Left renal cortex interstitium (tissue), 4 donors: ENCODE measurements at places on chromosomes 7 and 10.

- no peak for DNase-seq
Measured at GRCh38 chr10:58440484-58440883, 55.3 kb downstream of the TFAM start.

DNA sequence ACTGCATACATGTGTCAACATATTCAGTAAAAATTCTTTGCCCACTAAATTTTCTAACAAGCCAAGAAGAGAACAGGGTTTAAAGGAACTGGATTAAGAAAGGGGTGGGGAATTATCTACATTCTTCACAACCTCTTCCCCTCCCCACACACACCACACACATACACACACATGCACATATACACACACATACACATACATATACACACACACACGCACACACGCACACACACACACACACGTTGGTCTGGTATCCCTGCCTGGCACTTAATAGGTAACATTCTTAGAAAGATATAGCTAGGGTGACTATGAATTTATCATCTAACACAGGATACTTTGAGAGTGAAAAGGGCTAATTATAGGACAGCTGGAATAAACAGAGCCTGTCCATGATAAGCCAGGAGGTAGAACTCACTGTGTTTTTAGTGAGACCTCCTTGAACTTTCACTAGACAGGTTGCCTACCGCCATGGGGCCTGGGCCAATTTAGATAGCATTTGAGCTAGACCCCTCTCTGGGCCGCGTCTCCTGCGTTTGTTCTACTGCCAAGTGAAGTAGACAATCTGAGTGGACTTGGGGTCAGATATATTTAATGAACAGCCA is 33.1 kb upstream of the EPC1 start:
- DNase-seq = no peak

DNA sequence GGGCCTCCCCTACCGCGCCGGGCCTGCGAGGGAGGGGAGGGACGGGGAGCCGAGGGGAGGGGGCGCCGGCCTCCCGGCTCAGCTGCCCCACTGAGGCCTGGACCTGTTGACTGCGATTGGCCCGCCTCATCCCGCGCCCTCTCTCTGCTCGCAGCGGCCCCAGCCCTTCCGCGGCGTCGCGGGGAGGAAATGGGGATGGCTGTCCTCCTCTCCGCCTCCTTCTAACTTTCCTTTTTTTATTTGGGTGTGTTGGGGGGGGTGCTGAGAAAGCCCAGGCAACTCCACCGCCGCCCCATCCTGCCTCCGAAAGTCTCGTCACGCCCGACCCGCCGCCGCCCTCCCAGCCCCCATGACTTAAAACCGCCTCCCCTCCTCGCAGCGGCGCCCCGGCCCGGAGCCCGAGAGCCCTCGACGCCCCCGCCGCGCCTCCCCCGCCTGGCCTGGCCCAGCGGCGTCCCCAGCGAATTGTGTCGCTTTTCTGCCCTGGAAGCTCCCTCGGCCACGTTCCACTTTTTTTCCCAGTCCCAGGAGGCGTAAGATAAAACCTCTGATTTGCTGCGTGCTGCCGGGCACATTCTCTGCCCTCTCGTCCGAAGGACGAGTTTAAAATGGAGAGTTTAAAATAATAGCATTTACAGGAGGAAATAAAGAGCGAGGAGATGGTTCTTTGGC is 842 bp upstream of the SKIDA1 start:
- no peak for DNase-seq

GRCh38 chr7:27240015-27240731 is 2.4 kb upstream of the EVX1 start:
- no peak for DNase-seq

DNA sequence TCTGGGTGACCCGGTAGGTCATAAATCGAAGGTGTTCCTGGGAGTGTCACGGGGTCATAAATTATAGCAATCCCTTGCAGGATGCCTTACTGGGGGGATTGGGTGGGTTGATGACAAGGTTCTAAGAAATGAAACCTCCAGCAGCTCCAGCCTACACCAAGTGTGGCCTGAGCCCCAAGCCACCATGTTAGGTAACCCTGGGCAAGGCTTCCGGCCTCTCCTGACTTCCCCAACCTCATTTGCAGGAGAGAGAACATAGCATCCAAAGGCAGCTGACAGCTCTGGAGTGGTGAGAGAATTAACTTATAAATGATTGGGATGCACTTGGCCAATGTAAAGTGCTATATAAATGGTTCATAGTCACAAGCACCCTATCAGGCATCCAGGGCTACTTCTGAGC is 52.8 kb upstream of the TMEM273 start:
- no peak for DNase-seq

- DNase-seq = no peak
Measured at GRCh38 chr7:92754919-92755581, 81.3 kb downstream of the CDK6 start.

- DNase-seq = no peak
Measured at GRCh38 chr7:29432721-29433120, 130.9 kb upstream of the PRR15 start.

GRCh38 chr7:142298627-142299026 is 40.8 kb upstream of the PRSS58 start:
- DNase-seq = no peak

GRCh38 chr10:3886191-3886590 is 101.2 kb upstream of the KLF6 start:
- no peak for DNase-seq

DNA sequence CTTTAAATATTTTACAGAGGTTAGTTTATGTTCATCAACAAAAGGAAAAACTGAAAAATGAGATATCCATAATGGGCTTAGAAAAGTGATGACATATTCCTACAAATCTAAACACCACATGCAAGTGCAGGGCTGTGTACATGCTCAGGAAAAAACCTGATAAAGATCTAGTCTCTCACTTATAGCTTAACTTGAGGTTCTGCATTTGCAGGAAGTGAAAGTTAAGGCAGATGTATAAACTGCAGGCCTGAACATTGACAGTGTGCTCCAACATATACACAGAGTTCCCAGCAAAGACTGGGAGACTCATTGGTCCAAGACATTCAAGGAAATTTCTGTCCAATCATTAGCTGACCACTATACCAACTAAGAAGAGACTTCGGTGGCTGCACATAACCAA is 63.8 kb upstream of the RET start:
- no peak for DNase-seq

DNA sequence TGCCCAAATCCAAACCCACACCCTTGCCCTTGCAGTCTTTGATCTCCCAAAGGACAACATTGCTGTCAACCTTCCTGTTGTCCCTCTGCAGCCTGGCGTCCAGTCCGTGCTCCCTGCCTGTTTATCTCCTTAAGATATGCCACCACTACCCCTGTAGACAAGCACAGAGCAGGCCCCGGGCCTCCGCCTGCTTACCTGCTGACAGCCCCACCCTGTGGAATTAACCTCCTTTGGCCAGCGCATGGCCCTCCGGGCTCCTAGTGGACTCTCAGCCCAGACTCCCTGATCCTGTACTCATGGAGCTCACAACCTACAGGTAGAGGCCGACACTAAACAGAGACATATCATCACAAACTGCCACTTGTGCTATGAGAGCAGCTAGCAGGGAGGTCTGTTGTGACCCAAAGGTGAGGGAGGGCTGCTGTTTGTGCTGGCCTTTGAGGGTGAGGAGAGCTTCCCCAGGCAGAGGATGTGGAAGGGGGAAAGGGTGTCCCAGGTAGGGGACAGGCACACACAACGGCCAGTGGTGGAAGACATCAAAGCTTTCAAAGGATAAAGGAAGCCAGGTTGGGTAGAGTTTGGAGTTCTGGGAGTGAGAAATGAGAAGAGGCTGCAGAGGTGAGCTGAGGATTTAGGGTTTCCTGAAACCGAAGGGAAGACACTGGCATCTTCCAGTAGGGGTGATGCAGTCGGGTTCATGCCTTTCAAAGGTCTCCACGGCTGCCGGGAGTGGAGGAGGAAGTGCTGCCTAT is 174.5 kb upstream of the ZMIZ1 start:
- no peak for DNase-seq

DNA sequence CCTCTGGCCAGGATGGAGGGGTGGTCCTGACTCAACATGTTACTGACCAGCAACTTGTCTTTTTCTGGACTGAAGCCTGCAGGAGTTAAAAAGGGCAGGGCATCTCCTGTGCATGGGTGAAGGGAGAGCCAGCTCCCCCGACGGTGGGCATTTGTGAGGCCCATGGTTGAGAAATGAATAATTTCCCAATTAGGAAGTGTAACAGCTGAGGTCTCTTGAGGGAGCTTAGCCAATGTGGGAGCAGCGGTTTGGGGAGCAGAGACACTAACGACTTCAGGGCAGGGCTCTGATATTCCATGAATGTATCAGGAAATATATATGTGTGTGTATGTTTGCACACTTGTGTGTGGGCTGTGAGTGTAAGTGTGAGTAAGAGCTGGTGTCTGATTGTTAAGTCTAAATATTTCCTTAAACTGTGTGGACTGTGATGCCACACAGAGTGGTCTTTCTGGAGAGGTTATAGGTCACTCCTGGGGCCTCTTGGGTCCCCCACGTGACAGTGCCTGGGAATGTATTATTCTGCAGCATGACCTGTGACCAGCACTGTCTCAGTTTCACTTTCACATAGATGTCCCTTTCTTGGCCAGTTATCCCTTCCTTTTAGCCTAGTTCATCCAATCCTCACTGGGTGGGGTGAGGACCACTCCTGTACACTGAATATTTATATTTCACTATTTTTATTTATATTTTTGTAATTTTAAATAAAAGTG is 6.0 kb downstream of the PLAU start:
- no peak for DNase-seq

GRCh38 chr7:124338861-124339260 is 306.0 kb upstream of the TMEM229A start:
- no peak for DNase-seq

- no peak for DNase-seq
Measured at GRCh38 chr10:130647341-130647740, 511.1 kb downstream of the GLRX3 start.

DNA sequence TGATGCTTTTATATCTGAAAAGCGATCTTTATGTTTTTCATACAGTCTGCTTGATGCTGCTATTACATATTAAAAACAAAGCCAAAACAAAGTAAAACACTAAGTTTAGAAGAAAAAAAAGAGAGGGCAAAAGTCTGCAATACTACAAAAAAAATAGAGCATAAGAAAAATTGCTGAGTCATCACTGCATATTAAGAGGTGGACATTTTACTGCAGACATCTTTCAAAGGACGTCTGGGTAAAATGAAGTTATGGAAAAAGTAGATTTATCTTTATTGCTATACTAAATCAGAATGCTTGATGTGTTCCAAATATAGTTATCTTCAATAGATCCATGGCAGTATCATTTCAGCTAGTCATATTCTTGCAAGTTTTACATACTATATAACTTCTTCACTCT is 172.0 kb downstream of the MAGI2 start:
- no peak for DNase-seq

DNA sequence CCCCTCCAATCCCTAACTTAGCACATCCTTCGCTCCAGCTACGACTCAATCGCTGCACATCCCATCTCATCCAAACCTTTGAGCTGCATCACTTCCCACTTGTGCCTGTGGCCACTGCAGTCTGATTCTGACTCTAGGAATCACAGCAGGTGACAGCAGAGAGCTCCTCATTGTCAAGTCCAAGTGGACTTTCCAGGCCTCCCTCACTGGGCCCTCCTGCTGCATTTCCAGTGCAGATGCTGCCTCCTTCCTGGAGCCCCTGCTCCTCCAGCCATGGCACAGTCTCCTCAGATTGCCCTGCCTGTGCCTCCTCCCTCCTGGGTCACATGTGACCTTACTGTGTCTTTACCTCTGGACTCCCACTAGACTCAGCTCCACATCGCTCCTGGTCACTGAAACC is 157.3 kb downstream of the USP6NL start:
- no peak for DNase-seq

GRCh38 chr10:124921261-124921660 is 20.7 kb upstream of the ZRANB1 start:
- DNase-seq = no peak

- DNase-seq = no peak
Measured at GRCh38 chr7:27098578-27099451, 3.0 kb upstream of the HOXA1 start.

DNA sequence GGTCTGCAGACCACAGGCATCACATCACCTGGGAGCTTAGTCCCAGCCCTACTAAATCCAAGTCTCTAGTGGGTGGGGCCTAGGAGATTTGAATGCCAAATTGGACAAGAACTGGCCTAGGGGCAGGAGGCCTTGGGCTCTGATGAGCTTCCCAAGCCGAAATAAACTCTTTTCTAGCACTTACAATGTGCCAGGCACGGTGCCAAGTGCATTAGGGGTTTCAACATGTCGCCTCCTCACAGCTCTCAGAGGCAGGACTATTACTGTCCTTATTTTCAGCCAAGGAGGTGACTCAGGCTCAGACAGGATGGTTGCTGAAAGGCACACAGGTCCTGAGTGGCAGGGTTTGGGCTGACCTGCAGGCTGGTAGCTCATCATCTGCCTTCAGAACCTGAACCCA is 9.2 kb upstream of the CPA1 start:
- DNase-seq = no peak

- no peak for DNase-seq
Measured at GRCh38 chr10:110471566-110472139, 26.1 kb upstream of the DUSP5 start.

DNA sequence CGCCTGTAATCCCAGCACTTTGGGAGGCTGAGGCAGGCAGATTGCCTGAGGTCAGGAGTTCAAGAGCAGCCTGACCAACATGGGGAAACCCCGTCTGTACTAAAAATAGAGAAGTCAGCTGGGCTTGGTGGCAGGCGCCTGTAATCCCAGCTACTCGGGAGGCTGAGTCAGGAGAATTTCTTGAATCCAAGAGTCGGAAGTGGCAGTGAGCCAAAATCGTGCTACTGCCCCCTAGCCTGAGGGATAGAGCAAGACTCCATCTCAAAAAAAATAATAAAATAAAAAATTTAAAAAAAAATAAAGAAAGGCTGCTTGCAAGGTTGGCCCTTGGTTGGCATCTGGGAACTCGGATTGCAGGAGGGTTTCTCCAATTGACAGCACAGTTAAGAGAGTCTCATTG is 221.6 kb downstream of the DGKI start:
- no peak for DNase-seq

DNA sequence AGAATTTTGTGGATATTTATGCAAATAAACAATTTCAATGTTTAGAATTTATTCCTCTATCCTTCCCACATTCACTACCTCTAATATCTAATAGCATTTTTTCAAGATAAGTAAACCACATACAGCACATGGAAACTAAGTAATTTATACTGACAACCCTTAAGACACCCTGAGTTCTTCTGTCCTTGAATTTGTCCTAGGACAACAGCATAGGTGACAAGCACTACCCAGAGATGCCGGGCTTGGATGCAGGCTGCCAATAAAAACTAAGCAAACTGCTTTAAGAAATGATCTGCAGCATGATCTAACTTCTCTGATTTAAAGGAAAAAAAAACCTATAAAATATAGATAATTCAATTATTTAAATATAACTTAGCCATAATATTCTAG is 22.7 kb downstream of the NT5C3A start:
- no peak for DNase-seq

GRCh38 chr7:47337531-47337930 is 244.4 kb downstream of the TNS3 start:
- DNase-seq = no peak

- no peak for DNase-seq
Measured at GRCh38 chr7:19707240-19707639, 1.6 kb downstream of the POLR1F start.
